Stimulated activated CD8-positive, alpha-beta memory T cell treated with anti-CD3 and anti-CD28 coated beads, Interleukin-4, amount 100 ng/mL, for 1 hour (primary cell): ENCODE measurements at places on chromosomes 11 and 22.

DNA sequence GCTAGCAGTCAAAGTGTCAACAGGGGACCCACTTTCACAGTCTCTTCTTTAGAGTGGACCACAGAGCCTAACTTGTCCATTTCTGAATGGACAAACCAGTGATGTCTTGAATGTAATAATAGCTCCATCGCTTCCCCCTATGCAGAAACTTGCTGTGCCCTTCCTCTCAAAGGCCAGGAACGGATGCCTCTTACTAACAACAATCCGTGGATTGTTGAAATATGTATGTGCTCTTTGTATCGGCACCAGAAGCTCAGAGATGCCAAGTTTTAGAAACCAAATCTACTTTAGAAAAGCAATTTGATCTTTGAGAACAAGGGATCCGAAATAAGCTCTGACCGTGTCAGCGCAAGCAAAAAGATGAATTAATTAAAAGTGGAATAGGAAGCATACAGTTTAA, 259.5 kb upstream of the POU2AF2 start:
- no peak for DNase-seq

- DNase-seq, result no peak
These were observed 32.4 kb upstream of the SYT13 start for GRCh38 chr11:45318516-45318915.

GRCh38 chr11:87529486-87529885, 491.8 kb downstream of the TMEM135 start:
- no peak for DNase-seq

DNA sequence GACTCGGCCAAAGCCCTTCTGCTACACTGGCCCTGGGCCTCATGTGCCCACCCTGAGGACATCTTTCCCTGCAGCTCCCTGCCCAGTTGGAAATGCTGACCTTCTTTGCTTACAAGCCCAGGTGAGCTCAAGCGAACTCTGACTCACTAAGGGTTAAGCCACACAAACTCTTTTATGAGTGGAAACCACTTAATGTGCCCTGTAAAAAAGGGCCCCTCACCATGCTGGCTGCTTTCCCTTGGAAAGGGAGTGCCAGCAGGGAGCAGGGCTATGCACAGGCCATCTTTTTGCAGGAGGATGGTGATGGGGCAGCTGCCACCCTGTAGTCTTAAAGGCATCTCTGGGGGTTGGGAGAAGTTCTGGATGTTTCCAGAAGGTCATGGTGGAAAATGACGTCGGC, 18.7 kb downstream of the EHF start:
- DNase-seq, result no peak

DNA sequence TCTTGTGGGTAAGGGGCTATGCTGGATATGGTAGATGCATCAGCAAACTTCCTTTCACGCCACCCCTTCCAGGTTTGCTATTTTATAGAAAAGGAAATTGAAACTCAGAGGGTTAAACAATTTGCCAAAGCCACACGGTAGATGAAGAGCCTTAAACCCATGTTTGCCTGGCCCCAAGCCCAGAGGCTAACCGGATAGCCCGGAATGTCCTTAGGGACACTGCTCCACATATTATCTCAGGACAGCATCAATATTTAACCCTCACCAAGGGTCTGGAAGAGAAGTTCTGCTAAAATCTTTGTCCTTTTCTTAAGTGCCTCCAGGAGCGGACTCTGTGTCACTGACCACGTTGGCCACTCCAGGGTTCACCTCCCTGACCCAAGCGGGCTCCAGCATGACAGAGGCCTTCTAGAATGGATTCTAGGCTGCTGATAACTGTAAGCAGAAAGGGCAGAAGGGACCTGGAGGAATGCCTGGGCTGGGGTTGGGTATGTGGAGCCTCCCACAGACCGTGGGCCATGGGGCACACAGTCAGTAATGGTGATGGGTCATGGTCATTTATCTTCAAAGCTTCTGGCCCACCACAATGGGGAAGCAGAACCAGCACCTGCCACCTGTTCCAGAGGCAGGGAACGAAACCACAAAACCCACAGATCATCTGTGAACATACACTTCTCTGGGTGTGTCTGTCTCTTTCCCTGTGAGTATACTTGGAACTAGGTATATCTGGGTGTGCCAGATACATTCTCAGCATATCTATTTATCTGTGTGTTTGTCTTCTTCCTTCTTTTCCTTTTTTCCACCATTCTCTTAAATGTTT, 5.4 kb upstream of the TMEM86A start:
- no peak for DNase-seq

DNA sequence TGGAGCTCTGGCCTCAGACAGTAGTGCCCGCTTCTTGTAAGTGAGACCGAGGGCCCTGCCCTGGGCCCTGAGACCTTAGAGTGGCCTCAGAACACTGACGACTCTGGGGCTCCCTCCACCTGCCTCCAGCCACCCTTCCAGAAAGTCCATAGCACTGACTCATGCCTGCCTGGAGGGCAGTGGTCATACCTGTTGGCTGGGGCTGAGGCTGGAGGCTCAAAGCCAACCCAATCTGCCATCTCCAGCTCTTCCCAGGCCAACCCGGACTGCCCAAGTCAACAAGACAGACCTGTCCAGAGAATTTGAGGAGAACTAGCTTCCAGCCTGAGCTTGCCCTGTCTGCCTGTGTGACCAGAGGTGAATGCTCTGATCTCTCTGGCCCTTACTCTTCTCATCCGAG, 66.9 kb upstream of the TTLL12 start:
- no peak for DNase-seq

GRCh38 chr11:76756341-76756741, 26.8 kb upstream of the TSKU start:
- DNase-seq, result no peak

GRCh38 chr11:12531681-12532080, 142.5 kb upstream of the TEAD1 start:
- no peak for DNase-seq

- DNase-seq, result no peak
These were observed 334.5 kb downstream of the RAB38 start for GRCh38 chr11:87840786-87841185.

- no peak for DNase-seq
These were observed 26.2 kb downstream of the LARGE1 start for GRCh38 chr22:33894036-33894435.

- DNase-seq, result no peak
These were observed 128.0 kb downstream of the RBFOX2 start for GRCh38 chr22:35900483-35901168.

DNA sequence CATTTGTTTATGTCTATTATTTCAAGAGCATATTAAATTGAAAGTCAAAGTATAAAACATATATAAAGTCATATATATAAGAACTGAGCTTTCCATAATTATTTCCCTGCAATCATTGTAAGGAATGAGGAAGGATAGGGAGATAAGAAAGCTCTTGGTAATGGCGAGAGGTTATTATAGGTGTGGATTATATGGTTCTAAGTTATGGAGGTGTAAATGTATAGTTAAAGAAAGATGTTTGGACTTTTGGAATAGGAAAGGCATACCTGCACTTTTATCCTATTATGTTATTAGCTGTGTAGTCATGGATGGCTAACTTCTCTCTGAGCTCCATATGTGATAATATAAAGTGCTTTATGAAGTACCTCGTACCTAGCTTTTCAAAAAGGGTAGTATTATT, 127.6 kb downstream of the LUZP2 start:
- DNase-seq, result no peak

DNA sequence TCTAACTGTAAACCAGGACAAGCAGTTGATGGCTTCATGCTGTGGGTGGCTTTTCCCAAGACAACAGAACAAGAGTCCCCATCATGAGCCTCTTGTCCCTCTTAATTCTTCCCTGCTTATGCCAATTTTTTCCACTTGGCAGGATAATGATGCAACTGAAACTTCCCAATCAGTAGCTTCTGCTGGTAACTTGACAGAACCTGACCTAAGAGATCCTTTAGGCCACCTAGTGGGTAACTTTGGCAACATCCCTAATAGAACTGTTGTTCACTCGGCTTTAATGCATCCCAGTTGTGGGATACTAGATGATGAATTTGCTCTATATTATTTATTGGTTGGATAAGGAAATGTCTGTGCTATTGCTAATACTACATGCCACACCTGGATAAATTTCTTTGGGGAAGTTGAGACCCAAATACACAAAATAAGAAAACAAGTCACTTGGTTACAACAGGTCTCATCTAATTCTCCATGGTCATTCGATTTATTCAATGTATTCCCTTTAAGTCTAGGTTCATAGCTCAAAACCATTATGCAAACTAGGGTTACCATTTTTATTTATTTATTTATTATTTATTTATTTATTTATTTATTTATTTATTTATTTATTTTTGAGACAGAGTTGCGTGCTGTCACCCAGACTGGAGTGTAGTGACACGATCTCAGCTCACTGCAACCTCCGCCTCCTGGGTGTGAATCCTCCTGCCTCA, 41.4 kb upstream of the NFAM1 start:
- no peak for DNase-seq
